ENCODE measurements at places on chromosomes 2 and 18.

- no peak for DNase-seq
Measured at GRCh38 chr2:240640939-240641338, 15.7 kb downstream of the GPR35 start.

- DNase-seq, result peak; percentile 9
Measured at GRCh38 chr2:168030862-168031624, 216.4 kb downstream of the STK39 start.

DNA sequence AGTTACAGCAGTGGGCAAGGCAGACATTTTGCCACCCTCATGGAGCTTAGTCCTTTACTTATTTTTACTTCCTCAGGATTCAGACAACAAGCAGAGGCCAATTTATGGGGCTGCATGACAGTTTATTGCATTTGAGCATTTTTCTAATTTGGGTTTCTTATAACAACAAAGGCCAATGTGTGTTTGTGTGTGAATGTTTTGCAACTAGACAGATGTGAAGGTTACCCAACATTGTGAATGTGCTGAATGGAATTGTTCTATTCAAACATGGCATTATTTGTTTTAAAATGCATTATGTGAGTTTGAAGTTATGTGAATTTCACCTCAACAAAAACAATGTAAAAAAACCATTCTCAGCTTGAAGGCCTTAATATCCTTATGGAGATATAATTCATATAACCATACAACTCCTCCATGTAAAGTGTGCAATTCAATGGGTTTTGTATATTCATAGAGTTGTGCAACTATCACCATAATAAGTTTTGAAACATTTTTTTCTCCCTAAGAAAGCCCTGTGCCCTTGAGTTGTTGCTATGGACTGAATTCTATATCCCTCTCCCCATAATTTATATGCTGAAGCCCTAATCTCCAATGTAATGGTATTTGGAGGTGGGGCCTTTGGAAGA is 57.3 kb downstream of the CCDC195 start:
- no peak for DNase-seq

- no peak for DNase-seq
Measured at GRCh38 chr2:144249035-144249637, 270.8 kb downstream of the ZEB2 start.

GRCh38 chr18:35193316-35193715 is 47.5 kb upstream of the ZNF397 start:
- no peak for DNase-seq

DNA sequence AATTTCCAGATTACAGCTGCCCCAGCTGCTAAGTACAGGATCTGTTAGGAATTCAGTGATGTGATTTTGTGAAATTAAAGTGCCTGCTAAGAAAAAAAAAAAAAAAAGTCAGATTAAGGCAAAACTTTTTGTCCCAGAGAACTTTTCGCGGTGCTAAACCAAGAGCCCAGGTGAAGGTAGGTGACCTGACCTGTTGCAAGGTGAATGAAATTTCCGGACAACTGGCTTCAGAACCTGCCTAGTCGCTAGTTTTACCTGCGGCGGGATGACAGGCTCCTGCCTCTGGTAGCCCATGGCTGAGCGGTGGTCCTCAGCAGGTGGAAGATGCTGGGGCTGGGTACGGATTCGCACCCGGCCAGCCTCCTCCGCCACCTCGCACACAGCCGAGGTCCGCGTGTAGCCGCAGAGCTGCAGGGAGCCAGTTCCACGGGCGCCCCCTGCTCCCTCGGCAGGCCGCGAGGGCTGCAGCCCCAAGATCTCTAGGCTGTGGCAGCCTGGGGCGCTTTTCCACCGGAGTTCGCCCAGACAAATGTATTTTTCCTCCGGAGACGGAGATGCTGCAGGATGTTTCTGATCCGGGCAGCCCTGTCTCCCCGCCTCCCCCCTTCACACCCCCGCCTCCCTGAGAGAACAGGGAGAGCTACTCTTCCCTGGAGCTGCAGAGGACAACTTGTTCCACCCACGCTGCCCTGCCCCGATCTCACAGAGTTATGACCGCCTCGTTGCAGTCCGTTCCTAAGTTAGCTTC is at the start of gene SLC38A11:
SLC38A11 (minus strand) TSS at position 572 of the 748 bp plus-strand sequence; CDS start at position 294, 278 bp downstream.
- no peak for DNase-seq

GRCh38 chr2:66255136-66255535 is 179.8 kb upstream of the MEIS1 start:
- no peak for DNase-seq

DNA sequence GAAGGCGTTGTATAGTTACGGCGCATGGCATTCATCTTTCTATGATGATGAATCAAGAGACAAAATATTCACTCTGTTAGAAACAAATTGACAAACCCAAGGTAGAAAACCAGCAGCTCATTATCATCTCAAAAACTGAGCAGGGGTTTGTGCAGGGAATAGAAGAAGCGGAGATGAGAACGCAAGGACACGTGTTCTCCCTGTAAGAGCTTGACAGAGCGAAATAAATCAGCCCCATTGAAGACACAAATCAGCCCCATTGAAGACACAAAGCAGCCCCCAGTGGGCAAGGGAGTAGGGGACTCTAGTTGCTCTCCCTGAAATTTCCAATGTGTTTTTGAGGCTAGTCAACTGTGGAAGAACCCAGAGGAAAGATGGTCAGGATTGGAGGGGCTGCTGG is 199.2 kb downstream of the EPHA4 start:
- DNase-seq, result no peak

DNA sequence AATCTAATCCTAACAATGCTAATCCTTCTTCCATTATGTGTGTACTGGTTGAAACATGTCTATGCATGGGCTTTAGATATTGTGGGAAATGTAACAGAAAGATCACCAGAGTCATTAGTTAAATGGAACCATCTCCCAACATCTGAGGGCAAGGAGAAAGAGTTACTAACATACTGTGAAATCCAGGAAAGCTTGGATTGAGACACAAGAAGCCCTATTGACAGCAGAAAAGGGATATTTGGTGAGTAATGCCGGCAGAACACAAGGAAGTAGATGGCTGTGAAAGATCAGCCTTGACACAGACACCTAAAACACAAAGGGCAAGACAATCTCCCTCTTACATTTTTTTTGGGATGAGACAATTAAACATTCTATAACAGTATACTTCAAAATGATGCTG is 28.5 kb upstream of the LAMA1 start:
- DNase-seq, result no peak

GRCh38 chr2:172735582-172736423 is at the start of gene RAPGEF4:
Gene RAPGEF4, plus strand, starts transcription at chr2:172735845. Its CDS starts 139 bp downstream, at chr2:172735984.
- DNase-seq, result no peak

- no peak for DNase-seq
Measured at GRCh38 chr2:169658877-169659276, 35.3 kb downstream of the CFAP210 start.

GRCh38 chr2:241224851-241225438 is 36.5 kb downstream of the ANO7 start:
- no peak for DNase-seq

GRCh38 chr2:11812466-11813248 is 66.2 kb downstream of the LPIN1 start:
- DNase-seq, result no peak

GRCh38 chr2:219041252-219041651 is at the start of gene CFAP65:
Gene CFAP65, minus strand, starts transcription at chr2:219041516. Its CDS starts 2,468 bp downstream, at chr2:219039048.
- DNase-seq, result no peak

DNA sequence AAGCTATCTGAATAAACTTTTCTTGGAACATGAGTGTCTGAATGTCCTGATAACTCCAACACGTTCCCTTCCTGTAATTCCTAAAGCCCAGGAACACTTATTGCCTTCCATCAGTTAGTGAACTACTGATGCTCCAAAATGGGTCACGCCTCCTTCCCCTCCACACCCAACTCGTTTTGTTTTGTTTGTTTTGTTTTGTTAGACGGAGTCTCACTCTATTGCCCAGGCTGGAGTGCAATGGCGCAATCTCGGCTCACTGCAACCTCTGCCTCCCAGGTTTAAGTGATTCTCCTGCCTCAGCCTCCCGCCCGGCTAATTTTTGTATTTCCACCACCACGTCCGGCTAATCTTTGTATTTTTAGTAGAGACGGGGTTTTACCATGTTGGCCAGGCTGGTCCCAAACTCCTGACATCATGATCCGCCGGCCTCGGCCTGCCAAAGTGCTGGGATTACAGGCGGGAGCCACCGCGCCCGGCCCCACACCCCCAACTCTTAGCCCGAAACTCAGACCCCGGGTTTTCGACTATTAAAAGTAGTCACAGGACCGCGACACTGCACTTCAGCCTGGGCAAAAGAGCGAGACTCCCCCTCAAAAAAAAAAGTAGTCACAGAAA is 774 bp downstream of the IER3IP1 start:
- DNase-seq, result no peak

- no peak for DNase-seq
Measured at GRCh38 chr2:96407919-96408550, 72.5 kb downstream of the NCAPH start.

DNA sequence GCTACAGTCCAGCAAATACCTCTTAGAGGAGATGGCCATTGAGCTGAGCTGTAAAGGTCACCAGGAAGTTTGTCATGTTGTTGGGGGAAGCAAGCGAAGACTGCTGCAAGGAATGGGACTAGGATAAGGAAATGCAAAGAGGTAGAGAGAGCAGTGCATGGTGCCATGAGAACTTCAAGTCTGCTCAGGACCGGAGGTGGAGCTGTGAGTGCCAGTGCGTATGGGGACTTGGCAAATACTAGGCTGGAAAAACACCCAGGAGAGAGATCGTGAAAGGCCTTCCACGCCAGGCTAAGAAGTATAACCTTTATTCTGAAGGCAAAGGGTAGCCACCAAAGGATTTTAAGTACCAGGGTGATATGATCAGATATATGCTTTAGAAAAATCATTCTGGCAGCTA is 71.3 kb downstream of the MEIS1 start:
- no peak for DNase-seq

- no peak for DNase-seq
Measured at GRCh38 chr2:223010641-223011040, 41.3 kb upstream of the KCNE4 start.

DNA sequence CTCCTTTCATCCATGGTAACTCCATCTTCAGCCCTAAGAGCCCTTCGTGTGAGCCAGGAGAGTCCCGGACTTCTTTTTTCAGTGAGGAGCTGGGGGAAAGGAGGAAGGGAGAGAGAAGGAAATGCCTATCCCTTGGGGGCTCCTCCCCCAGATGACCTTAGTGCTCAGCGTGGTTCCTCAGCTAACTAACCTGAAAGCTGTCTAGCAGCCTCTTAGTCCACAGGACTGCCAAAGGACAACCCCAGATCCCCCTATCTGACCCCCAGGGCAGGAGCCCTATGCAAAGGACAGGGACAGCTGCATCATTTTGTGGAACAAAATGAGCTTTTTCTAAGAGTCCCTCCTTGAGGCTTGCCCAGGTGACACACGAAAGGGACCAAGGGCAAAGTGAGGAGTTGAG is 7.9 kb downstream of the SPR start:
- DNase-seq, result no peak

GRCh38 chr2:23711979-23712755 is 214.8 kb downstream of the ATAD2B start:
- DNase-seq, result no peak

DNA sequence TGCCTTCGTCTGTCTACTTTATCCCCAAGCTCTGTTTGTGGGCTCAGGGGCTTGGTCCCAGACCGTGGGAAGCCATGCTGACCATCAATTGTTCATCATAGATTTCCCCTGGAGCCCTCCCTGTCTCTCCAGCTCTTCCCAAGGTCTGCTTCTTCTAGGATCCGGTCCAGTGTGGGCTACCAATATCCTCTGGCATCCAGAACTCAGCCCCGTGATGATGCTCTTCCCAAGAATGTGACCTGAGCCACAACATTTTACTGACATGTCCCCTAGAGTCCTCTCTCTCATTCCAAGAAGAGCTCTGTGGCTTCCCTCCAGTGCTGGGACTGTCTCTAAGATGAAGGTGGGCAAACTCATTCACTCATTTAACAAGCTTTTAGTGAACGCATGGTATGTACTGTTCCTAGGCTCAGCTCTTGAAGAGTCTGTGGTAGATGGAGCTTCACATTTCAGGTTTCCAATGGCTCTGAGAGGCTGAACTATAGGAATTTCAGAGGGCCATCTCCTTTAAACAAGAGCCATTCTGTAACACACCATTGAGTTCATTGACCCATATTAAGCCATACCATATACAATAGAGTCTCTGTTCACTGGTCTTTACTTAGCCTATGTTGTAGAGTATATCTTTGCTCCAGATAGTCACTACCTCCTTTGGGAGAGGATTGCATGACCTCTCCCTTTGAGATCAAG is 142.0 kb upstream of the APCDD1 start:
- no peak for DNase-seq

GRCh38 chr2:226903179-226903578 is 67.3 kb downstream of the RHBDD1 start:
- peak; percentile 34 for DNase-seq

GRCh38 chr2:168137510-168138180 is 109.8 kb downstream of the STK39 start:
- DNase-seq, result no peak

- DNase-seq, result no peak
Measured at GRCh38 chr2:25159949-25160348, 8.4 kb downstream of the POMC start.

- no peak for DNase-seq
Measured at GRCh38 chr2:189580241-189580651, 340 bp downstream of the SLC40A1 start.

DNA sequence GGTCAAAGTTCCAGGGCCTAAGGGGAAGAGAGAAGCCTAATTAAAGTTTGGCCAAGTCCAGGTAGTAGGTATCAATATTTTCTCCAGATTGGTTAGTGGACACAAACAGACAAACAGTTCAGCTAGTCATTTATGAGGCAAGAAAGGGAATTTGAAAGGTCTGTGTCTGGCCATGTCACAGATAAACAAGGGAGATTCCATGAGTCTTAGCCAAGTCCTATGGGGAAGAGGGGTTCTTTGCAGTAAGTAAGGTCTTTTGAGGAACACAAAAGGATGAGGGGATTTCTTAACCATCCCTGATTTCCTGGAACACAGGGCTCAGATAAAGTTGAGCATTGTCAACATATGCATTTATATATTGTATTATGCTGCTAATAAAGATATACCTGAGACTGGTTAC is 310.8 kb downstream of the PLCL1 start:
- DNase-seq, result no peak

GRCh38 chr2:204948822-204949221 is 403.5 kb downstream of the PARD3B start:
- no peak for DNase-seq

GRCh38 chr2:201904538-201905420 is 98.4 kb downstream of the CDK15 start:
- DNase-seq, result no peak

DNA sequence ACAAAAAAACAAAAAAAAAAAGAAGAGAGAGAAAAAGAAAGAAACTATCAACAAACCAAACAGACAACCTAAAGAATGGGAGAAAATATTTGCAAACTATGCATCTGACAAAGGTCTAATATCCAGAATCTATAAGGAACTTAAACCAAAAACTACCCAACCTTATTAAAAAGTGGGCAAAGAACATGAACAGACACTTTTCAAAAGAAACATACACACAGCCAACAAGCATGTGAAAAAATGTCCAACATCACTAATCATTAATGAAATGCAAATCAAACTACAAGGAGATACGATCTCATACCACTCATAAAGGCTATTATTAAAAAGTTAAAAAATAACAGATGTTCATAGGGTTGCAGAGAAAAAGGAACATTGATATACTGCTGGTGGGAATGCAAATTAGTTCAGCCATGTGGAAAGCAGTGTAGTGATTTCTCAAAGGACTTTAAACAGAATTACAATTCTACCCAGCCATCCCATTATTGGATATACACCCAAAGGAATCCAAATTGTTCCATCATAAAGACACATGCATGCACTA is 7.2 kb upstream of the POLE4 start:
- DNase-seq, result no peak

- DNase-seq, result no peak
Measured at GRCh38 chr2:71129114-71129901, 721 bp downstream of the MCEE start.

GRCh38 chr18:68548904-68549870 is 165.7 kb downstream of the TMX3 start:
- DNase-seq, result no peak

Measured in stimulated activated CD8-positive, alpha-beta memory T cell treated with anti-CD3 and anti-CD28 coated beads, Interleukin-15, amount 100 ng/mL, for 48 hours (primary cell).